ENCODE measurements at places on chromosomes 11 and 22.

- peak; percentile 78 for DNase-seq
Measured at GRCh38 chr22:49992921-49993648, 19.5 kb downstream of the IL17REL start.

GRCh38 chr11:43950311-43950855 is 7.9 kb downstream of the C11orf96 start:
- DNase-seq: no peak

GRCh38 chr11:130523609-130524008 is 75.2 kb downstream of the ADAMTS15 start:
- DNase-seq: no peak

GRCh38 chr11:100681064-100681502 is 6.0 kb upstream of the ARHGAP42 start:
- DNase-seq: peak; percentile 49

- no peak for DNase-seq
Measured at GRCh38 chr11:120827198-120827597, 196.7 kb upstream of the TBCEL start.

- DNase-seq: peak; percentile 13
Measured at GRCh38 chr11:122578171-122578825, 77.2 kb upstream of the UBASH3B start.

GRCh38 chr11:19756675-19757475 is 44.2 kb downstream of the NAV2 start:
- no peak for DNase-seq

DNA sequence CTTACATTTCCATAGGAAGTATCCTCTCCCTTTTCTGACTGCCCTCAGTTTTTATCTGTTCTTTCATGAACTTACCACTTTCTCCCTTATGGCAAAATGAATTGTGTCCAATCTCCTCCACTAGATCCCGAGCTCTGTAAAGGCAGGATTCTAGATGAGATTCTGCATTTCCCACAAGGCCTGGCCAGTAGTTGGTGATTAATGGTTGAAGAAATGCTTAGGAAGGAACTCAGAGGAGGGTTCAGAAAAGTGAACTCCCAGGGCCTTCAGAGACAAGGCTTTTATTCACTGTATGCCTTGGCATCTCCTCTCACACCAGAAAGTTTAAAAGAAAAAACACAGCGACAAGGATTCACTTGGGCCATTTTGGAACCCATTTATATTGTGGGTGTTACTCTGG is 66.2 kb downstream of the CCDC81 start:
- DNase-seq: no peak

DNA sequence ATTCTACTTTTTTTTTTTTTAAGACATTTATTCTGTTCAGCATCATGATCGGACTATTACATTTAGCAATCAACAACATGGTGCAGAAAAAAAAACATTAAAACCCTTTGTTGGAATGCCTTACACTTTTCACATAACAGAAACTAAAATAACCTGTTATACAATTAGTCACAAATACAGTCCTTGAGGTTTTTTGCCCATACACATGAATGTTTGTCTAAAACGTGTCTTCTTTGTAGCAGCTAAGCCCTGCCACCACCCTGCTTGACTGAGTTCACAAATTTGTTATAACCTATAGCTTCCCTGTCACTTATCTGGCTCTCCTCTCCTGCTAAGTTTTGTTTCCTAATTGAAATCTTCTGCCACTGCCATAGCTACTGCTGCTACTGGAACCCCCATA is 75.4 kb upstream of the ARHGAP20 start:
- DNase-seq: no peak

DNA sequence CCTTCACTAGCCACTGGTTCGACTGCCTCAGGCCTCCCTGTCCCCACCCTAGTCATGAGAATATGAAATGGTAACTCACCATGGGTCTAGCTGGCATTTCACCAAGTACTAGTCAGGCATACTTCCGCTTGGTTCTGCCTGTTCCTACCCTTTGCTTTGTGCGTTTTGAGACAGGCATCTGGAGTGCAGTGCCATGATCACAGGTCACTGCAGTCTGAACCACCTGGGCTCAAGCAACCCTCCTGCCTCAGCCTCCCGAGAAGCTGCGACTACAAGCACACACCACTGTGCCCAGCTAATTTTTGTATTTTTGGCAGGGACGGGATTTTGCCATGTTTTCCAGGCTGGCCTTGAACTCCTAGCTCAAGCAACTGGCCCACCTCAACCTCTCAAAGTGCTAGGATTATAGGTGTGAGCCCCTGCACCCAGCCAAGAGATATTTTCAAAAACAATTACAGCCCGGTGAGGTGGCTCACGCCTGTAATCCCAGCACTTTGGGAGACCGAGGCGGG is 14.1 kb downstream of the HRAS start:
- no peak for DNase-seq

DNA sequence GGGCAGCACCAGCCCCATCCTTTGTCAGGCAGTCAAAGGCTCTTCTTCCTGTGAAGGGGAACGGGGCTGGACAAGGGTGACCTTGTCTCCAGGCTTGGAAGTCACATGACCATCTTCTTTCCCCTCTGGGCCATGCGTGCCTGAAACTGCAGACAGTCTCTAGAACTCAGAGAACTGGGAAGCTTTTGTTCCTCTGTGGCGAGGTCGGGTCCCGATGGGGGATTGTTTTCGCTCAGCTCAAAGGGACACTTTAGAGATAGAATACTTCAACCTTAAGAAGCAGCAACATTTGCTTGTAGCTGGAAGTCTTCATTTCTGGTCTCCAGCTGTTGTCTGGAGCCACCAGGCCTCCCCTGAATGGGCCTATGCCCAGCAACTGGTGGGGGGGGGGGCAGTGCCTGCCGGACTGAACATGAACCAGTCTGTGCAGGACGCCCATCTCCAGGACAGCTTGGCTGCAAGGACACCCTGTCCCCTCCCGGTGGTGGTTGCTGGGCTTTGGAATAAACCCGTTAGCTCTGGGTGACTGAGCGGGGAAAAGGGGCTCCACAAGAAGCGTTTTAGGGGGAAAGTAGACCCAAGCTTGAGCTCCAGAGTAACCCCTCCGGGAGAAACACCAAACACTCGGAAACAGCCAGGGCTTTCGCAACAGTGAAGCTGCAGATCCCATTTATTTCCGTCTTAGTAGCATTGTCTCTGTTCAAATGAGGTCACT is 55.7 kb upstream of the EMID1 start:
- DNase-seq: no peak

- DNase-seq: no peak
Measured at GRCh38 chr11:65529475-65530156, 4.7 kb downstream of the SCYL1 start.

DNA sequence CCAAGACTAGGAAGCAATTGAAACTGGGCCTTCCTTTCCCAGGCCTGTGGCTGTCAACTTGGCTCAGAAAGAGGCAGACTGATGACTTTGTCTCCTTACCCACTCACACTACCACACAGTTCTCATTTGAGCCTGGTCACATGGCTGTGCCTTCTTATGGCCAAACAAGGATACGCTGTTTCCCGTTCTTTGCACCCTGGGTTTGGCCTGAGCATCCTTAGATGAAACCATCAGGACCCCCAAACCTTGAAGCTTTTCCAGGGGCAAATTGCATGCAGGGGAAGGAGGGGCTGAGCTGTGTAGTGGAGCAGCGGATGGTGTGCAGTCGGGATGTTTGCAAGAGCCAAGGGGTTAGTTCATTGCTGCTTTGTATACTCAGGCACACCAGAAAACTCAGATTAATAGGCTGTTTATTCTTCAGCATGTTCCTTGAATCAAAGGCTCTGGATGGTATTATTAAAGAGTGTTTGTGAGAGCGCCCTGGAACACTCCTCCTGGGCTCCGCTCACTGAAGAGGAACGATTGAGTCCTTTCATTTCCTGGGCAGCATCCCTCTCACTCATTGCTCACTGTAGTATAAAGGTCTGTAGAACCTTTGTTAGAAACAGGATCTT is 69.8 kb downstream of the ARFGAP2 start:
- no peak for DNase-seq
